ENCODE measurements at places on chromosomes 7 and 10.

DNA sequence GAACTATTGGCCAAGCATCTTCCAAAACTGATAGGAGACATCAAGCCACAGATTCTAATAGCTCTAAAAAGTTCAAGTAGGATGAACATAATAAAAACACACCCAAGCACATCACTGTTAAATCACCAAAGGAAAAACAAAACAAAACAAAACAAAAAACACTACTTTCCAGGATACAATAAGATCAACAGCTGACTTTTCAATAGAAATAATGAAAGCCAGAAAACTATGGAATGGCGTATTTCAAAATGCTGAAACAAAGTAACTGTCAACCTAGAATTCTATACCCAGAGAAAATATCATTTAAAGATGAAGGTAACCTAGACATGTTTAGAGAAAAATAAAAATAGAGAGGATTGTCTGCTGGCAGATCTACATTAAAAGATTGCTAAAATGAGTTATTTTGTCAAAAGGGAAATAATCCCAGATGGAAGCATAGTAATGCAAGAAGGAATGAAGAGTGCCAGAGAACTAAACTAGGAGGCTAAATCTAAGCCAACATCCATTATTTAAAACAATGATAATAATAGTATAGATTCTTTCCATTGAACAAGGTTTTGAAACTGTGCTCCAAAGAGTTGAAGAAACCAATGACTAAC, 13.9 kb downstream of the TUBAL3 start:
- H3K27me3 ChIP-seq: no peaks in the 10 kb centered on the region
- no peak overlapping the region for H3K4me3 ChIP-seq
- no peak overlapping the region for H3K27ac ChIP-seq
- H3K4me1 ChIP-seq: no peaks in the 10 kb centered on the region
- no peak for DNase-seq

- H3K27me3 ChIP-seq: no peaks in the 10 kb centered on the region
- DNase-seq: peak; percentile 53
- H3K4me1 ChIP-seq: no peaks in the 10 kb centered on the region
- no peak overlapping the region for H3K4me3 ChIP-seq
Measured at GRCh38 chr7:150838965-150839650, 13.2 kb upstream of the AOC1 start.

DNA sequence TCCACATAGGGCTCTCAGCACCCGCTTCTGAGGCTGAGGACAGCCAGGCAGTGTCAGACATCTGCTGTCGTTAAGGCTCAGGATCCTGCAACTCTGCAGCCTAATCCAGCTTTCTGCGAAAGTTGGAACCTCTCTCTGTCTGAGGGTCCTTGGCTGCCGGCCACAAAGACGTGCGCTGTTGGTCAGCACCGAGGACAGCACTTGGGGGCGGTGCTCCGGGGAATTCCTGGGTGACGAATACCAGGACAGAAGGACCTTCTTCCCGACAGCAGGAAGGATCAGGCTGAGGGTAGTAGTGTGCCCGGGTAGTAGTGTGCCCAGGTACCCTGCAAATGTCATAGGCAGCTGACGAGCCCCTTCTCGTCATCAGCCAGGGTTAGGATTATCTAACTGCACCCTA, 16.0 kb upstream of the RASGEF1A start:
- H3K27ac ChIP-seq: no peak overlapping the region
- H3K27me3 ChIP-seq: no peaks in the 10 kb centered on the region
- no peaks in the 10 kb centered on the region for H3K4me1 ChIP-seq
- no peaks in the 10 kb centered on the region for H3K36me3 ChIP-seq

DNA sequence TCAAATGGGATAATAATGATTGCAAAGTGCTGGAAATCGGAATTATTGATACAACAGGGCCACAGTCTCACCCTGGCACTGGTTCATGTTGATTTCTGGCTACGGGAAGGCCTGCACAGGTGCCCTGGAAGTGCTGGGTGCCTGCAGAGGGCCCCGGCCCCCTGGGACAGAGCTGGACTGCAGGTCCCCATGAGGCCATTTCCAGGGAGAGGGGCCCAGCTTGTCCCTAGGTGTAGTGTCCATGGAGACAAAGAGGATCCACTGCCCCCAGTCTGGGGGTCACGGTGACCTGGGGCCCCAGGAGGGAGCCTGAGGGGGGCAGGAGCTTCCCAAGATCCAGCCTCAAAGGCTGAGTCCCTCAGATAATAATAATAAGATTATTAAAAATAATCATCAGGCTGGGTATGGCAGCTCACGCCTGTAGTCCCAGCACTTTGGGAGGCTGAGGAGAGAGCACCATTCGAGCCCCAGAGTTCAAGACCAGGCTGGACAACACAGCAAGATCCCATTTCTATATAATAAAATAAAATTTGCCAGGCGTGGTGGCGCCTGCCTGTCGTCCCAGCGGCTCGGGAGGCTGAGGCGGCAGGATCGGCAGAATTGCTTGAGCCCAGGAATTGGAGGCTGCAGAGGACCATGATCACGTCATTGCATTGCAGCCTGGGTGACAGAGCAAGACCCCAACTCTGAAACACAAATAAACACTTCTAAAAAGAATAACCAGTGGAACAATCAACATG, 98.1 kb downstream of the MICALL2 start:
- H3K4me1 ChIP-seq: no peaks in the 10 kb centered on the region
- no peaks in the 10 kb centered on the region for H3K27me3 ChIP-seq
- no peak overlapping the region for H3K4me3 ChIP-seq
- H3K27ac ChIP-seq: no peak overlapping the region
- DNase-seq: no peak

DNA sequence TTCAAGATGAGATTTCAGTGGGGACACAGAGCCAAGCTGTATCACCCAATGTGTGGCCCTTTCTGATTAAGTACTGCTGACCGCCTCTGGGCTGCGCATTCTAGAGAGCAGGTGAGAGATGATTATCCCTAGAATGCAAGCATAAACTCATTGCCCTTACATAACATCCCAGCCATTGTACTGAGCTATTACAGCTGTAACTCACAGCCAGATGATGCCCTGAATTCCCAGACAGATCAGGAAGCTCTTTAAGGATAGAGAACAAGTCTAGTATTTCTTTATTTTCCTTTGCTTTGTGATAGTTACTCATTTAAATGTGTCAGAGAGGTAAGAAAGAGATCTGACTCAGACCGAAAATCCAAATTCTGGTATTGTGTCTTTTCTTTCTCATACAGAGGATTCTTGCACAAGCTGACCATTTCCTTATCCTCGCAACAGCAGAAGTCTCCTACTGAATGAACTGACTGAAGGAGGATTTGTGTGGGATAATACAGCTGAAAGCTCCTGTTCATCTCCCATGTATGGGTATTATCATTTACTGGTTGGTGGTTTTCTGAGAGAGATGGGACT, 58.4 kb downstream of the ZNF22 start:
- no peak for DNase-seq
- H3K27me3 ChIP-seq: no peaks in the 10 kb centered on the region
- no peak overlapping the region for H3K4me3 ChIP-seq
- H3K4me1 ChIP-seq: no peaks in the 10 kb centered on the region
- H3K27ac ChIP-seq: no peak overlapping the region

GRCh38 chr10:102368077-102368476, 27.4 kb upstream of the NFKB2 start:
- no peak overlapping the region for H3K27ac ChIP-seq
- H3K4me3 ChIP-seq: no peak overlapping the region

- DNase-seq: no peak
- no peak overlapping the region for H3K4me3 ChIP-seq
- no peaks in the 10 kb centered on the region for H3K36me3 ChIP-seq
- peaks cover 7% of the 10 kb centered on the region for H3K4me1 ChIP-seq
- no peaks in the 10 kb centered on the region for H3K27me3 ChIP-seq
- H3K27ac ChIP-seq: no peak overlapping the region
Measured at GRCh38 chr10:29144126-29144525, 144.7 kb upstream of the LYZL1 start.

GRCh38 chr7:138745189-138745588, 44.0 kb upstream of the SVOPL start:
- no peak overlapping the region for H3K27ac ChIP-seq
- no peak overlapping the region for H3K4me3 ChIP-seq
- no peaks in the 10 kb centered on the region for H3K27me3 ChIP-seq
- no peaks in the 10 kb centered on the region for H3K4me1 ChIP-seq
- H3K36me3 ChIP-seq: no peaks in the 10 kb centered on the region

DNA sequence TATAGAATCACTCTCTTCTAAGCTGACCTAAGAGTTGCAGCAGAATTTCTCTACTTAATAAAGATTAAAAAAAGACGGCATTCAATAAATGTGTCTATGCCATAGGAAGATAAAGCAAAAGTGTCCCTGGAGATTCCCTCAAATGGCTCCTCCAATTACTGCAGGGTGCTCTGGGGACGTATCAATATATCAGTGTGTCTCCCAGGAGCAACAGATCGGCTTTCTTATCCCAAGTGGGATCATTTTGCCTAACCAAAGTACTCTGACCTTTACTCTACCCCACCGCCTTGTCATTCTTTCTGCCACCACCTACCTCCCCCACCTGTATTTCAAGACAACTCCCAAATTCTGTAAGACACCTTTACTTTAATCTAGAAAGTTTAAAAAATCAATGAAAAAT, 202.0 kb upstream of the SEMA3C start:
- no peaks in the 10 kb centered on the region for H3K4me1 ChIP-seq
- H3K27me3 ChIP-seq: no peaks in the 10 kb centered on the region
- DNase-seq: no peak
- H3K27ac ChIP-seq: no peak overlapping the region

GRCh38 chr7:105581066-105581811, at the start of gene EFCAB10:
EFCAB10 (minus strand) TSS chr7:105581493; CDS start chr7:105581463, 30 bp downstream.
- H3K27me3 ChIP-seq: no peaks in the 10 kb centered on the region
- H3K27ac ChIP-seq: no peak within 1 kb of the TSS
- no peaks in the 10 kb centered on the region for H3K36me3 ChIP-seq
- H3K4me3 ChIP-seq: peak within 1 kb of the TSS; percentile 10

GRCh38 chr7:98107313-98107721, 655 bp downstream of the LMTK2 start:
- H3K4me1 ChIP-seq: peaks cover 12% of the 10 kb centered on the region
- peak overlapping the region; percentile 86 for H3K27ac ChIP-seq
- no peaks in the 10 kb centered on the region for H3K27me3 ChIP-seq
- peak; percentile 38 for DNase-seq
- peak overlapping the region; percentile 100 for H3K4me3 ChIP-seq
- H3K36me3 ChIP-seq: no peaks in the 10 kb centered on the region

- H3K4me1 ChIP-seq: no peaks in the 10 kb centered on the region
- no peak overlapping the region for H3K27ac ChIP-seq
- DNase-seq: no peak
- no peaks in the 10 kb centered on the region for H3K36me3 ChIP-seq
Measured at GRCh38 chr7:156069891-156070290, 257.6 kb upstream of the SHH start.

- H3K27ac ChIP-seq: peak overlapping the region; percentile 94
- H3K4me1 ChIP-seq: peaks cover 24% of the 10 kb centered on the region
- no peaks in the 10 kb centered on the region for H3K27me3 ChIP-seq
- H3K4me3 ChIP-seq: peak overlapping the region; percentile 97
- no peaks in the 10 kb centered on the region for H3K36me3 ChIP-seq
Measured at GRCh38 chr10:118045837-118046394, 825 bp downstream of the RAB11FIP2 start.

DNA sequence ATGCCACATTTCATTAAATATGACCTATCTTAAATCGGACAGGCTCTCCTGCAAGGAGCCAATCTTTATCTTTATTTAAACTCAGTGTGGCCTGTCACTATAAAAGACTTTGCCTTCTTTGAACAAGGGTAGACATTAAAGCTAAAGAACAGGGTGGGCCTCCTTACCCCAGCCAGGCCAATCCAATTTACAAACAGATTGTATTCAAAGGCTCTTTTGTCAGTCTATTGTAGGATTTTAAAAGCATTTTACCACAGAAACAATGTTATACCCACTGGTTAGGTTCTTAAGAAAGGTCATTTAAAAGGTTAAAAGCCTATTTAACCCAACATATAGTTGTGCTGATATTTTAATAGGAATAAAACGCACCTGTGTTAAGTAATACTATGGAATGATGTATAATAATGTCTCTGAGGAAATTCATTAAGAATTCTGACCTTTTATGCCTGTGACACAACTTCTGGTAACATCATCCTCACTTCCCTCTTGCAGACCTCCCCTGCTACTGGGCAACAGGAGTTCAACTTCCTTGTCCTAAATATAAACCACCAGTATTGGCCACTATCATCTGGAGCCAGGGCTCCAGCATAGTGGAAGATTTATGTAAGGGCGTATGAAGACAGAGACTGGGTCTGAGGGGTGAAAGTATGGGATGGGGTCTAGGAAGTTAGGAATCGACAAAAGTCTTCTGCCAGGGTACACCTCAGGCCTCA, 32.5 kb downstream of the MTERF1 start:
- H3K4me1 ChIP-seq: no peaks in the 10 kb centered on the region
- H3K36me3 ChIP-seq: no peaks in the 10 kb centered on the region
- H3K27ac ChIP-seq: no peak overlapping the region

GRCh38 chr7:157273208-157274093, 63.4 kb upstream of the DNAJB6 start:
- no peaks in the 10 kb centered on the region for H3K36me3 ChIP-seq
- H3K4me1 ChIP-seq: peaks cover 8% of the 10 kb centered on the region
- H3K27ac ChIP-seq: no peak overlapping the region
- no peak overlapping the region for H3K4me3 ChIP-seq
- H3K27me3 ChIP-seq: no peaks in the 10 kb centered on the region
- DNase-seq: peak; percentile 78

DNA sequence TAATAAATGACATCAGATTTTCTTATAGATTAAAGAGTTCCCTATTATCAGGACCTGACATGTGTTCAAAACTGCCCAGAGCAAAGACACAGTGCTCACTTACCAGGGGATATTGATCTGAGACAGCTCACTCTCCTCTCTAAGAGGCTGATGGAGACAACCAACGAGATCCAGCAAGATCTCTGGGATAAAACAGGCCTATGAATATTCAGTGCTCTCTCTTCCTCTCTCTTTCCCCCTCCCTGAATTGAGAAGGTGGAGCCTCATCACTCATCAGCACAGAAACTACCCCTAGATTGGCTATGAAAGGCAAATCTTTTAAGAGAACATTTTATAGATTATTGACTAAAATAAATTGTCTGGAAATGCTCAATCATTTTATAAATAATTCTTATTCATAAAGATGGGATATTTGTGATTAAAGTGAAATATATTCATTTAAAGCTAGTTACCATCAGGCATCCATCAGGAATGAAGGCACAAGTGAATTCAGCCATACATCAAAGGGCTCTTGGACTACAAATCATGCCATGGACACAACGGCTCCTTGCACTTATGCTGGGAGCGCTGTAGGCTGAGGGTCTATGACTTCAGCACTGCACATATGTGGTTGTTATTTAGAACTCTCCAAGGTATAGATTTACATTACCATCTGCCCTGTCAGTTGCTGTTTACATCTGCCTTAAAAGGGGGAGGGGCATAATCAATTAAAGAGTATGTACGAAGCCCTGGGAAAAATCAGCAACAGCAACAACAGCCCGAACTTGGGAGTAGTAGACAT, 3.4 kb upstream of the PPP1R17 start:
- no peak overlapping the region for H3K27ac ChIP-seq
- no peak for DNase-seq
- no peaks in the 10 kb centered on the region for H3K4me1 ChIP-seq

- H3K4me3 ChIP-seq: no peak overlapping the region
- peak; percentile 36 for DNase-seq
- H3K36me3 ChIP-seq: no peaks in the 10 kb centered on the region
- H3K27me3 ChIP-seq: no peaks in the 10 kb centered on the region
- no peaks in the 10 kb centered on the region for H3K4me1 ChIP-seq
Measured at GRCh38 chr7:129376076-129376777, 58.0 kb upstream of the STRIP2 start.

Data from testis (tissue), 5 donors.